ENCODE measurements at places on chromosomes 1 and 21.

- no peak for DNase-seq
Observed at GRCh38 chr1:95034506-95034905, 38.2 kb downstream of the ALG14 start.

DNA sequence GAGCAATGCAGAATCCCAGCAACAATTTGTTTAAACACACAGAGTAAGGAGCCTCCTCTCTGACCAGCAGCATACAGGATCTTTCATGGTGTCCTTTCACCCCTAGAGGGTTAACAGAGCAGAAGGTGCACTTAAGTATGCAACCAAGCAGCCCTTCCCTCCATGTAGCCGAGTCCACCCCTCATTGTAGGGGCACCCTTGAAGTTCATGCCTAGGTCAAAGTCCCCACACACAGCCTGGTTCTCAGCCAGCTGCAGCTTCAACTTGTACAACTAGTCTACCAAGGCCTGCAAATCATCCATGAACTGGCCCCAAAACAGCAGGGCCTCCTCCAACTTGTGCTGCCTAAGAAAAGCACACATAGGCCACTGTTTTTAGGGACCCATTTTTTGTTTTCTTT is 7.0 kb upstream of the BMP8B start:
- no peak for DNase-seq

GRCh38 chr1:231190456-231190855 is 28.6 kb downstream of the TRIM67 start:
- no peak for DNase-seq

GRCh38 chr21:43193651-43194302 is 25.0 kb downstream of the CRYAA start:
- DNase-seq: peak; percentile 78

DNA sequence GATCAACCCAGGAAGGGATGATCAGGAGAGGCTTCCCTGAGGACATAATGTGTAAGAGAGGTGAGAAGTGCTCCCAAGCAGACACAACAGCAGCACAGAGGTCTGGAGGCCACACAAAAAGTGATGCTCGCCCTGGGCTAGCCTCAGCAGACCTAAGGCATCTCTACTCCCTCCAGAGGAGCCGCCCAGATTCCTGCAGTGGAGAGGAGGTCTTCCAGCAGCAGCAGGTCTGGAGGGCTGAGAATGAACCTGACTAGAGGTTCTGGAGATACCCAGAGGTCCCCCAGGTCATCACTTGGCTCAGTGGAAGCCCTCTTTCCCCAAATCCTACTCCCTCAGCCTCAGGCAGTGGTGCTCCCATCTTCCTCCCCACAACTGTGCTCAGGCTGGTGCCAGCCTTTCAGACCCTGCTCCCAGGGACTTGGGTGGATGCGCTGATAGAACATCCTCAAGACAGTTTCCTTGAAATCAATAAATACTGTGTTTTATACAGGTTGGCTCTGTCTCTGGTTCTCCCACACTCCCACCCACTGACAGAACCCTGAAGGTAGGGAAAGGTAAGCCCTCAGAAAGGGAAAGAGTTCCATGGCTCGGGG is 5.0 kb downstream of the GJB3 start:
- DNase-seq: no peak

DNA sequence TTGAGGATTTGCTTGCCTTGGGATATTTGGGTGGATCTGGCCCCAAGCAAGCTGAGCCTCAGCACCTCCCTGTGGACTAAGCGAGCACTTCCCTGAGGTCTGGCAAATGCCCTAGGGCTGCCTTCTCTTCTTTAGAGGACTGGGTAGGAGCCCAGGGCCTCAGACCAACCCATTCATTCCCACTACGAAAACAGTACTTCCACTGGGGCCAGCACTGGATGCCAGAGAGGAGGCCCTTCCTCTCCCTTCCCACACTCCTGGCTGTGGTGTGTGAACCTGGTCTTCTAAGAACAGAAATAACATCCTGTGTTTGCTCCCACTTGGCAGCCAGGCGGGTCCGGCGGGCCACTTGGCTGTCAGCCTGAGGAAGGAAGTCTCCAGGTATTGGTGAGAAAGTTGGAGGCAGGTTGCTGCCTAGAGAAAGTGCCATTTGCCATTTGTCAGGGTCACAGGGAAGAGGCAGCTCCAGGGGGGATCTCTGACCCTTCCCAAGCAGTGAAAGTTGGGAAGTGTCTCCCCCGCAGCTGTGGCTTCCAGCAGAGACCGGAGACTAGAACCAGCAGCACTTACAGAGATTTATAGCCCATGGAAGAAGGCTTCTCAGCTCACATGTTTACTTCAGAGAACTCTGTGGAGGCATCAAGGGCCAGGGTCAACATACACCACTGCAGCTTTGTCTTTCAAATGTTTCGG is 323.5 kb downstream of the SIPA1L2 start:
- DNase-seq: peak; percentile 17

DNA sequence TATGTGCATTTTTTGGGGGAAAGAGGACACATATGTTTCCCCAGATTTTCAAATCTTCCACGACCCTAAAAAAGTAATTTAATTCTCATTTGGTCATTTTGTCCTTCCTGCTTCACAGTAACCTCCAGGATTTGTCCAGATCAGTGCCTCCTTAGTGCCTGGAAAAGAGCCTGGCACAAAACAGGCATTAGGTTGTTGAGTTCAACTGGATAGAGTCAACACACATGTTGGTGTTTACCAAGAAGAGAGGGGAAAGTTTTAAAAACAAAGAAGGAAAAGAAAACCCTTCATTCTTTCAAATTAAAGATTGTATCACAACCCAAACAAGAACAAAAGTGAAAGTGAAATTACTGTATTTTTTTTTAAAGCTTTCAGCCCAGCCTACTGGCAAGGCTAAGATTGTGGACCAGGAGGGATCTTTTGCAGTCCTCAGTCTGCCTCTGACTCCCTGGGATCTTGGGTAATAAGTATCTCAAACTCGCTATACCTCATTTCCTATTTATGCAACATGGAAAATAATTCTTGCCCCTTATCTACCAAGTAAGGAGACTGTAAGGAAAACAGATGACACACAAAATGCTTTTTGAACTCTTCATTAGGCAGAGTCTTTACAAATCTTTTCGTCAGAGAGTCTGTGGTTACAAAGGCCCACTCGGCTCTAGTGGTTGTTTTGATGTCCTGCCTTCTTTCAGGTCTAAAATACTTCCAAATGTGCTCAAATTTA is 57.8 kb downstream of the ZNF281 start:
- DNase-seq: peak; percentile 87

DNA sequence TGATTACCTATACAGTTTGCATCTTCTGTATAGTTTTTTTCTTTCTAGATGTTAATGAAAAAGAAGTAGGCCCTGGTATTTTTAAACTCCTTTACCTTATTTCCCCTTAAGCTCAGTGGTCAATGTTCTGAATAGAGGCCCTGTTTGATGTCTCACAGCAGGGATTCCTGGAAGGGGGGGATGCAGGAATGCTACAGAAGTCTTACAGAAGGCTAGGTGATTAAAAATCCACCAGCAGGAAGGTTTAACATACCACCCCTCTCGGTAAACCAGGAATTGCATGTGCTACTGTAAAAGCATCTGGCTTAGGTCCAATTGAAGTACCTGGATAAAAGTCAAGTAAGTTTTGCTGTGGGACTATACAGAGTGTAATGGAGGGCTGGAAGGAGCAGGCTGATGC is 78.3 kb downstream of the NOS1AP start:
- DNase-seq: peak; percentile 77

DNA sequence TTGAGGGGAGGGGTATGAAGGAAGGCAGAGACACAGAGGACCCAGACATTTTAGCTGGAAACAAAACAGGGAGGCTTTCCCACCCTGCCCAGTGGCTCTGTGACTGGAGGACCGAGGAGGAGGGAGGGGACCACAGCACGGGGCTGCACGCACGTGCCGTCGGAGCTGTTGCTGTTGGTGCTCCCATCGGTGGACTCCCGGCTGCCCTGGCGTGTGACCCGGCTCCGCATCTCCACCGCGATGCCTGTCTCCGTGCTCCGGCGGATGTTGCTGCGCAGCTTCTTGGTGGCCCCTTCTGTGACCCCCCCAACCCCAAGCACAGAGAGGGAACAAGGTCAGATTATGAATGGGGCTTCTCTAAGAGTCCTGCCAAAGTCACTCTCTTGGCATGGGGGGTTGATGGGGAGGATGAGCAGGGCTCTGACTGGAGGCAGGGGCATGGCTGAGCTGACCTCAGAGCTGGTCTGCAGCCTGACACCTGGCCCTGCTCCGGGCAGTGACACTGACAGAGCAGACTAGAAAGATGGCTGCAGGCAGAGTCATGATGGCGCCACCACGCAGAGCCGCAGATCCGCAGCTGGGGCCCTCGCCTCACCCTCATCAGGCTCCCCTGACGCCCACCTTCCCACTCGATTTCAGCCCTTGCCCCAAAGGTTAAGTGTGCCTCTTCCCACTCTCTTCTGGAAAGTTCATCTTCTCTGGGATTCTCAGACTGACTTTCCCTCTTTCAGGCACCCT is 29.6 kb downstream of the RIMS3 start:
- DNase-seq: no peak

GRCh38 chr1:224182057-224182865 is 779 bp upstream of the DEGS1 start:
- DNase-seq: no peak

DNA sequence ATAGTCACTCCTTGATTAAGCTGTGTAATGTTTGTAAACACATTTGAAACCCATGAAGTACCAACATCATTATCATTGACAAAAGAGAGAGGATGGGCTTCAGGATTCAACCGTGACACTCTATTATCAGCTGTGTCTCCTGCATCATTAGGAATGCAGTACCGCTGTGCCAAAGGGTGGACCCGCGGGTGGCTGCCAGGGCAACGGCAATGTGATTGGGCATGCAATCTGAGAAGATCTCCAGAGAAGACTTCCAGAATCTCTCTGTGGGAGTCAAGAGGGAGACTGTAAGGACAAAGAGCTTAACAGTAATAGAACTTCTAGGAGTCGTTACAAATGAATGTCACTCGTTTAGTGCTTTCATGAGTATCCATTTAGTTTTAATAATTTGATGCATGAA is 97.9 kb downstream of the USH2A start:
- no peak for DNase-seq

DNA sequence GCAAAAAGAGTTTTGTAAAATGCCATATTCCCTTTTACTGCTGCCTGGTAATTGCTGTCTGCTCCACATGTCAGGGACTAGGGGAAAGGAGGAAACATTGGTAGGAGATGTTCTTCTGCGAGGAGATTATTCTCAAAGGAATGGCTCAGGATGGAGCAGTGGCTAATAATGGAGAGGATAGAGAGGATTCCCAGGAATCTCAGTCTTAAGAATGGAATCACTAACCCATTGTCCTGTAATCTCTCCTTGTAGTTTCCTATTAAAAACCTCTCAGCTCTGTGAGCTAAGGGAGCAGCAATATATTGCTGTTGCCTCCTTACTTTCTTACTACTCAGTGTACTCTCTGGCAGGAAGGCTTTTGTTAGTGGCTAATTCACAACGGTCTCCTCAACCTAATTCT is 175.4 kb downstream of the HS2ST1 start:
- DNase-seq: no peak

DNA sequence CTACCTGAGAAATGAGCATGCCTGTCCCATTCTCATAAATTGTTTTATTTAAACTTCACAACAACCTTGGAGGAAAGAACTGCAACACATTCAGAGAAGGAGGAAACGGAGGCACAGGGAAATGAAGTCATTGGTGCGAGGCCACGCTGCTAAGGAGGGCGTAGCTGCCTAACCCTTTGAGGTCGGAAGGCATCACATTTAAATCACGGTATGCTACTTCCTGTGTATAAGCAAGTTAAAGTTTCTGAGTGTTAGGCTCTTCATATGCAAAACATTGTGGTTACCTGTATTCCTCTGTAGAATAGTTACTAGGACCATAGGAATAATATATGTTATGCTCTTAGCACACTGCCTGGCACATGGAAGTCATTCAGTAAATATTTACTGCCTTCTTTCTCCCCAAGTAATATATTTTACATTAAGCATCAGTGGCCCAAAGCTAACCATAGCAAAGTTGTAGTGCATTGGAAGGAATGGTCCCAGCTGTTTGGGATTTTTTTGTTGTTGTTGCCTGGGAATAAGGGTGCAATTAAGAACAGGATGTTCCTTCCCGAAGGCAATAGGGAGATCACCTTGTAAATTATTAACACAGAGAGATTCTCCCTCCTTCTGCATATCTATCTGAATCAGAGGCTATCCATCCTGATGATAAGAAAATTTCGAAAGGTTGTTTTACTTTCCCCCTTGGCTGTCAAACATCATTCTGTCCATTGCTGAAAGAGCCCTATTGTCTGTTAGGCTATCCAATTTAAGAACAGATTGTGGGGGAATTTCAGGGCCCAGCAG is 192.2 kb upstream of the C8B start:
- no peak for DNase-seq

DNA sequence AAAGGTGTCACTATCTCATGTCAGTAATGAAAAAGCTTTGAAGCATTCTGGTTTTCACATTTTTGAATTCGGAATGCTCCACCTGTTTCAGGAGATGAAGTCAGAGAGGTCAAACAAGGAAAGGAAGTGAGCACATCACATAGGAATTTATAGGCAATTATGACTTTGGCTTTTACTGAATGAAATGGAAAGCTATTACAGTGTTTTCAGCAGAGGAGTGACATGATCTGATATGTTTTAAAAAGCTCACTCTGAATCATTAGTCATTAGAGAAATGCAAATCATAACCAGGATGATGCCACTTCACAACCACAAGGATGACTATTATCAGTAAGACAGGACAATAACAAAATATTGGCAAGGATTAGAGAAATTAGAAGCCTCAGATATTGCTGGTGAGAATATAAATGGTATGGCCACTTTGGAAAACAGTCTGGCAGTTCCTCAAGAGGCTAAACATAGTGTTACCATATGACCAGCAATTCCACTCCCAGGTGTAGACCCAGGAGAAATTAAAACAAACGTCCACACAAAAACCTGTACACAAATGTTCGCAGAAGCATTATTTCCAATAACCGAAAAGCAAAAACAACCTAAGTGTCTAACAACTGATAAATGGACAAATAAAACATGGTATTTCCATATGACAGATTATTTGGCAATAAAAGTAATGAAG is 7.5 kb downstream of the TAF1A start:
- DNase-seq: peak; percentile 5

DNA sequence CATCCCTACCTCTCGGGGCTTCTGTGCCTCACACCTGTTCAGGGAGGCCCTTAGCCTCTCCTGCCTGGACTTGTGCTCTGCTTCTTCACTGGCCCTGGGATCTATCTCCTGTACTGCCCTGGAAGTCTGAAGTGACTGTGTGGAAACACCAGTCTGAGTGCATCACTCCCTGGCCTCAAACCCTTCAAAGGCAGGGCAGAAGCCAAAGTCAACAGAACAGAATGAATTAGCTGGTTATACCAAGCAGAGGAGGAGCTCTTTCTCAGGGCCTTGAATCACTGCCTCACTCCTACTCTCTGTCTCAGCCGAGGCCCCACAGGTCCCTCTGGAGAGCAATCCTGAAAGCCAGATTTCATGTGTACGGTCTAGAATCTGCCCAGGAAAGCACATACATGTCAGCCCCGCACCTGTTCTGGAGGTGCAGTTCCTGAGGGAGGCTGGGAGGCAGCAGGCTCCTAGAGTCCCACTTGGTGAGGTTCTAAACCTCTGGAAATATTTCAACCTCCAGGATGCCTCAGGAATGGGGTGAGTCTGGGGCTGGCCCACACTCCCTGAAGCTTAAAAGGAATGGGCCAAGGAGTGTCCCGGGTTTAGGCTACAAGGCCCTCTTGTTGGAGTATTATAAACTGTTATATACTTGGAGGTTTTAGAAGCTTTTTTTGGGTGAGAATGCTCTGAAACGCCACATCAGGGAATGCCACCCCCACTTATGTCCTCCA is 98.3 kb downstream of the ABCA4 start:
- peak; percentile 92 for DNase-seq

GRCh38 chr1:3032371-3033039 is 11.2 kb downstream of the ACTRT2 start:
- no peak for DNase-seq

All from astrocyte of the hippocampus (primary cell).